ENCODE measurements at places on chromosomes 2 and 18.

- DNase-seq, result no peak
These were observed 273.6 kb downstream of the SLC8A1 start for GRCh38 chr2:40178171-40178778.

GRCh38 chr2:217969588-217969987 lies 33.2 kb downstream of the TNS1 start:
- DNase-seq, result no peak

GRCh38 chr2:177392373-177393202 lies at the start of gene AGPS:
Gene AGPS (plus strand): TSS chr2:177392773. CDS start chr2:177392790, 17 bp downstream.
- DNase-seq, result peak; percentile 89

- no peak for DNase-seq
These were observed 156.7 kb downstream of the TTN start for GRCh38 chr2:178650554-178650953.

GRCh38 chr2:99734236-99734635 lies 244.4 kb upstream of the REV1 start:
- DNase-seq, result no peak

DNA sequence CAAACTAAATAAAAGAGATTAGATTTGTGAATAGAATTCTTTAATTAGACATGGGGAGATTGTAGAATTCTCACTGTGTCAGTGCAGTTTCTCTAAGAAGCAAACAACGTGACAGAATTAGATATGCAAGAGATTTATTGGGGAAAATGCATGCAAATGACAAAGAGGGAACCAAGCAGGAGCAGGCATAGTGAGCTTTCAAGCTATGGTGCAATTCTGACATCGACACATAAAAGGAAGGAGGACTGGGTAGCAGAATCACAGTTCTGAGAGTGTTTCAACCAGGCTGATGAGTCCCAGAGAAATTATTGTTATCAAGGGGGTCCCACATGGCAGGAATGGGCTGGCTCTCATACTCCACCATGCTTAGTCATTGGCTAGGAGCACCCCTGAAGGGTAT lies 338.4 kb downstream of the FIGN start:
- no peak for DNase-seq

DNA sequence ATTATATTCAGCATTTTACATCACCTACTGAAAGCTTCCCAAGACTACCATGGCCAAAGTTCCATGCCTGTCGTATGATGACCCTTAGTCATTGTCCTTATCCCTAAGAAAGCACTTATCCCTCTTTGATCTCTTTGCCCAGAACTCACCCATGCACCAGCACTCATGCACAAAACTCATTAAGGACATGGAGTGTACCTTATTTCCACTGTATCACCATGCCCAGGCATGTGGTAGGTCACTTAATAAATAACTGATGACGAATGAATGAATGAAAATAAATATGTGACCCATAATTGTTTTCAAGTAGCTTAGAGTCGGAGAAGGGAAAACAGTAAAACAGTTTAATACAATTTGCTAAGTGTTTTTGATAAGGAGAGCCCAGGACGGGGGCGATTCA lies 220.1 kb downstream of the IKZF2 start:
- DNase-seq, result no peak

- peak; percentile 58 for DNase-seq
These were observed 76.0 kb downstream of the EMX1 start for GRCh38 chr2:72993147-72993932.

DNA sequence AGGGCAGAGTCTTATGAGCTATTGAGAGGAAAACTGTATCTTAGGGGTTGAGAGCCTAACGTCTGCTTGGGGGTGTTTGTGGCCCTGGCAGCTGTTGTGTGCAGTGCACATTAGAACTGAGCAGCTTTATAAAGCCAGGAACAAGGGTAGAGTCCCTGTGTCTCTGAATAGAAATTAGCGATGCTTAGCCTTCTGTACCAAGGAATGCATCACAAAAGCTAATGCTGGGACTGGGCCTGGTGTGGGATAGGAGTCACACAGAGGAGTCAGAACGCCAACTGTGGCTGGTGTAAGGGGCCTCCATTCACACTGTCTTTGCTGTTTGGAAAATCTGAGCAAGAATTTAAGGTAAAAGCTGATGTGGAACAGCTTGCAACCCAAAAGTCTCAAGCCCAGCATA lies 283.2 kb downstream of the SOX11 start:
- DNase-seq, result no peak

DNA sequence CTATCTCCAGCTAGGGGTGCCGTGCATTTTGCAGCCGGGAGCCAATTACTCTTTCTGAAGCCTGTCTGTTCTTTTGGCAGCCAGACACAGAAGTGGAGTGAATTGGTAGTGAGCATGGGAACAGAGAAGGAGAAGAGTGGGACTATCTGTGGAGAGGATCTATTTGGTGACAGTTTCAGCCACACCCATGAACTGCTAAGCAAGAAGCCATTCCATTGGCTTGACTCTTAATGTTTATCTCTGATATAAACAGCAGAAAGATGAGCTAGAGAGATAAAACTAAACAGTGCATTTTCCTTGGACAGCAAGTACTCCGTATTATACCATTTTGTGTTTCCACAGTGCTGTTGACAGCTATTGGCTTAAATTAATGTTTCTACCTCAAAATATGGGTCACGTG lies 259.6 kb upstream of the THUMPD2 start:
- DNase-seq, result no peak

- no peak for DNase-seq
These were observed 228.3 kb downstream of the TWIST2 start for GRCh38 chr2:239075918-239076758.

- DNase-seq, result no peak
These were observed 104.1 kb upstream of the SEC11C start for GRCh38 chr18:59035591-59035990.

GRCh38 chr2:111091811-111092211 lies 28.9 kb upstream of the BCL2L11 start:
- no peak for DNase-seq

- no peak for DNase-seq
These were observed 3.0 kb downstream of the ATIC start for GRCh38 chr2:215314896-215315295.

DNA sequence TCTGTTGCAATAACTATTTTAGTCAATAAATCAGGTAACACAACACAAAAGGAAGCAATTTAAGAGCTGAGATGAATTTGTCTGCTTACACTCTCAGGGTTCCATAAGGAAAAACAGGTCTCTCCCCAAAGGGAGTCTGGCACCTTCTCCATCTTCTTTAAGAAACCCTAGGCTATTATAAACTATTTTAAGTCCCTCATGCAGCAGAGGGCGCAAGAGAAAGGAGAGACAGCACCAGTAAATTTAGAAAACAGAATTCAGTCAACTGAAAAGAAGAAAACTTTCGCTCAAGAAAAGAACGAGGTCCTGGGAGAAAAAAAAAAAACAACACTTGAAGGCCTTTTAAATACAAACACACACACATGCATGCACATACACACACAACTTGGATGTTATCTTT lies 19.1 kb downstream of the SULT1C4 start:
- no peak for DNase-seq

- DNase-seq, result no peak
These were observed 52.0 kb downstream of the HDAC4 start for GRCh38 chr2:239348563-239349452.

DNA sequence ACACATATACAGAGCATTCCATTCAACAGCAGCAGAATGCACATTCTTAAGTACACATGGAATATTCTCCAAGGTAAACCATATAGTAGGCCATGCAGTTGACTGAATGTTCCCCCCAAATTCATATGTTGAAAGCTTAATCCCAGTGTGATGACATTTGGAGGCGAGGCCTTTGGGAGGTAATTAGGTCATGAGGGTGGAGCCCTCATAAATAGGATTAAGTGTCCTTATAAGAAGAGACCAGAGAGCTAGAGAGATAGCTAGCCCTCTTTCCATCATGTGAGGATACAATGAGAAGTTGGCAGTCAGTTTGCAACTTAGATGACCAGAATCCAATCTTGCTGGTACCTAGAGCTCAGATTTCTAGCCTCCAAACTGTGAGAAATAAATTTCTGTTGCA lies 27.6 kb downstream of the TMEM185B start:
- DNase-seq, result no peak

Data from activated CD8-positive, alpha-beta memory T cell treated with anti-CD3 and anti-CD28 coated beads, Interleukin-2, amount 50 U/mL, for 48 hours (primary cell).